ENCODE measurements at places on chromosomes 1 and 21.

DNA sequence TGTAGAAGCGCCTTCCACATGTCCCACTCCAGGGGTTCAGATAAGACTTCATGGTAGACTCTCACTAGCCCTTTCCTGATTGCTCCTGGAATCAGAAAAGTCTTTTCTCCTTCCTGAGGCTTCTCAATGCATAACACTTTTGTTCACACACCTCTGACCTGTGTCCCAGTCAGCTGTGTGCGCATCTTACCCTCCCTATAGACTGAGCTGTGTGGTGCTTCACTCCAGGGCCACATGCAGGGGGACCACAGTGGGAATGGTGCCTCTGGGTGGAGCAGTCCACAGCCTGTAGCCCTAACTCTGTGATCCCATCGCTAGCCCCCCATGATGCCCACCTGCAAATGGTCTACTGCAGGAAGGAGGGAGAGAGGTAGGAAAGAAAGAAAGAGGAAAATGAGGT, 84.0 kb upstream of the TLR5 start:
- no peak for DNase-seq

GRCh38 chr1:11845641-11846335, 1.8 kb downstream of the NPPA start:
- no peak for DNase-seq

- no peak for DNase-seq
Measured at GRCh38 chr1:171898941-171899340, 57.6 kb downstream of the DNM3 start.

DNA sequence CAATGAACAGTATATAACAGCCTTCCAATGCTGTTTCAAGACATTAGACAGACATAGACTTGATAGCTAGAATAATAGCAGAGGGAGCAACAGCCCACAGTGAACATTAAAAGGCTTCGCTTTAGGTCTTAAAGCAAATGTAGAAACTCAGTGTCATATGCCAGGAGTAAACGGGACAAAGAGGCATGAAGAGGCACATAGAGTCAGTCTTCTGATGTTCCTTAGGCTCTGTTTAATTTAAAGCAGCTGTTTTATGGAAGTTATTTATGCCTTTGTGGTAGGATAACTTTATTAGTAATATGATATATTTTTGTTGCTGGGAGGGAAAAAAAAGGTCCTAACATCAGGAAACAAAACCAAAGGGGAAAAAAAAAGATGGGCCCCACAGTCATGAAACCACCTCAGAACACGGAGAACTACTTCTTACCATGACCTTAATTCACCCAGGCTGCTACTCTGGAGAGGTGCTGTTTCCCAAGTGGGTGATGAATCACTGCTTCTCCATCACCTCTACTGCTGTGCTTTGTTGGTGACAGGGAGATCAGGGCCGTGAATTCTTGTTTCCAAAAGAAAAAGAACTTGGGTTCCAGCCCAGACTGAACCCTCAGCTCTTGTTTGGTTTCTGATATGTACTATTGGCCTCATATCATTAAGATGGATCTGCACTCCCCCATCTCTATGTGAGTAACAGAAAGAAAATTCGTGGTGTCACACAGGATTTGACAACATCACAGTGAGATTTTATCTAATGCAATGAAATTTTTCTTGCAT, 616.9 kb downstream of the KIF26B start:
- no peak for DNase-seq

- DNase-seq, result no peak
Measured at GRCh38 chr1:184388319-184388889, 1.6 kb downstream of the C1orf21 start.

DNA sequence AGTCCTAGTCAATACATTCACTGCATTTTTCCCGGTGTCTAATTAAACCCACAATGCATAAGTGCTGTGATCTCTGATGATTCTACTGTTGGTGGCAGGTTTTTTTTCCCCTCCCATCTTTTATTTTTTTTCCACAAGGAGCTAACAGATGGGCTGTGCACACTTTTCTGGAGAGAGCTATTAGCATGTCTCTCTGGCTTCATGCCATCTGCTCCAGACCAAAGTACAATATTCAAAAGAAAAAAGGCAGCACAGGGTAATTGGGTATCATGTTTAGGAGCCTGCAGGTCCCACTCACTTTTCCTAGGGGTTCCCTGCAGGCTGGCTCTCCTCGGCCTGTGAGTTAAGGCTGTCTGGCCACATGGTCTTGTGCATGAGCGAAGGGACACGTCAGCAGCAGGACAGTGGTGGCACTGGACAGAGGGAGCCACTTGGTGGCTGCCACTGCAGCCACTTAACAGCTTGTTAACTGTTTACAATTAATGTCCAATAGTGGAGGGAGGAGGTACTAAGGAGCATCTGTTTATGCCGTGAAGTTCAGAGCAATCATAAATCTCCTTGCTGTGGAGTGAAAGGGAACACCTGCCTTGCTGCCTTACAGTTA, 53.5 kb upstream of the C8B start:
- DNase-seq, result no peak

DNA sequence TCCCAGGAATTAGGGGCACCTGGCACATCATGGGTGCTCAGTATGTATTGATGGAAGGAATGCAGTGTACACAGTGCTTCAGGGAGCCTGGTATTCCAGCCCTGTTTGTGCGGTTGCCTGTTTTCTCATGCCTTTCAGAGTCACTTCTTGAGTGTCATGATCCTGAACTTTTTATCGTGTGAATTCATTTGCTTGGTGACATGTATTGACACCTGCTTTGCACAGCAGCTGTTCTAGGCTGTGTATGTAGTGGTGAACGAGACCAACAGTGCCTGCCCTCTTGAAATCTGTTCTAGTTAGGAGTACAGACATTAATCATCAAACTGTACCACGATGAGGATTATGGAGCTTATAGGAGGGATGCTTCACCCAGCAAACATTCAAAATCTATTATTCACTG, 6.1 kb downstream of the HTR6 start:
- no peak for DNase-seq

- no peak for DNase-seq
Measured at GRCh38 chr1:172326136-172326535, 94.3 kb upstream of the C1orf105 start.

DNA sequence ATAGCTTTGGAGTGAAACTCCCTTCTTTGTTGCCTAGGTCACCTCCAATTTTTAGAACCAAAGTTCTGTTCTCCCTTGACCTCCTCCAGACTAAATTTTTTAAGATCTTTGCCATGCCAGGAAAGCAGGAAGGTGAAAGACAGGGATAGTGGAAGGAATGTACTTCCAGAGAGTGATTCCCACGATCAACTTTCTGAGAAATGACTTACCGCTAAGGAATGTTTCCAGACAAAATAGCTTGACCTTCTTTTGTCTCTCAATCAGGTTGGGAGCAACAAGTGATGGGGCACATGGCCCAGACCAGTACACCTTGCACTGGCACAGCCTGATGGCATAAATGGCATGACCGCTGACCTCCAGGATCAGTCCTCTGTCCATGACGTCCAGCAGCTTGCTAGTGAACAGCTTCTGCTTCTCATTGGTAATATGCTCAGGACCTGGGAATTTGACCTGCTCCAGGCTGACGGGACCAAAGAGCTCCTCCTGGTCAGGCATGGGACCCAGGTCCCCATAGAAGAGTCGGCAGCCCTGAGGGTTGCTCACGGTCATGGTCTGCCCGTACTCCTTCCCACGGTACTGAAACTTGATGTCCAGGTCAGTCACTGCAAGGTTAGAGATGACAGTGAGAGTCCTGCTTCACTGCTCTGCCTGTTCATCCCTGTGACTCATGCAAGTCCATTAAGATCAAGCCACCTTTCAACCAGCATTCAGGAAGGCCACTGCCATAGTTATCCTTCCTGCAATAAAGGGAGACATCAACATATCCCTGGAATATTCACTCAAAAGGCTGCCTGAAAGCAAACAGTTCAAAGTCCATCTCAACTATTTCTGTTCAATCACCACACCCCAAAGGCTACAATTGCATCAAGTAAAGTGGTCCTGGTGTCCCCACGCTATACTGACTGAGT, 6.2 kb upstream of the C1orf74 start:
- DNase-seq, result no peak

GRCh38 chr1:234435620-234436019, 43.4 kb downstream of the TARBP1 start:
- DNase-seq, result no peak

GRCh38 chr1:9297831-9298230, 5.1 kb downstream of the SPSB1 start:
- no peak for DNase-seq

DNA sequence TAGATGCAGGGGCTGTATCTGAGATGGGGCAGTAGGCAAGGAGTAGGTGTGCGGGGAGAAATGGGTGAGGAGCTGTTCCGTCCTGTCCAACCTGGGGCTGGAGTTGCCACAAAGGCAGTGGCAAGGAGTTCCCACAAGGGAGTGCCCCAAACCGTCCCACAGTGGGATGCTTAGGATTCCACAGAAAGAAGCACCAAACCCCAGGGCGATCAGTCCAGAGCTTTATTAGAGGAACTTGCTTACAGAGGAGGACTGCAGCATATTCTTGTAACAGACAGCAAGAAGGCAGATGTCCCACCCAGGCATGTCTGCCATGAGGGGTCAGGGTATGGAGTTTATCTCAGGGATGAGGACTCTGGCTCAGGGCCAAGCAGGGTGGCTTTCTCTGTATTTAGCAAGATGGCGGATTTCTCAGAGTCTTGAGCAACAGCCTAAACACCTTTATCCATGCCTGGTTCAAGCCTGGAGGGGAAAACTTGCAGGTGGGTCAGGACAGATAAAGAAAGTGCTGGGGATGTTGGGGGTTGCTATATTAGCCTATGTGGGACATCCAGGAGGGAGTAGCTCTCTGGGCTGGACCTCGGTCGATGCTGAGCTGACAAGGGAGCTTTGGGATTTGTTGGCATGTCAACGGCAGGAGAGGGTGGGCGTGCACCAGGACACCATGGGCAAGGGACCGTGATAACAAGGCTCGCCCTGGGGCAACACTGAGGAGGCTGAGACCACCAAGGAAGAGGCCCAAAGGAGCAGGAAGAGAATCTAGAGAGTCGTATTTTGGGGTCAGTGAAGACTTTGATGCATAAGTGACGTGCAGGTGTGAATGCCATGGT, 32.8 kb downstream of the OBSCN start:
- DNase-seq, result no peak

- no peak for DNase-seq
Measured at GRCh38 chr1:59986516-59987310, 60.1 kb upstream of the CYP2J2 start.

GRCh38 chr1:206608108-206608698, 4.1 kb downstream of the EIF2D start:
- no peak for DNase-seq

DNA sequence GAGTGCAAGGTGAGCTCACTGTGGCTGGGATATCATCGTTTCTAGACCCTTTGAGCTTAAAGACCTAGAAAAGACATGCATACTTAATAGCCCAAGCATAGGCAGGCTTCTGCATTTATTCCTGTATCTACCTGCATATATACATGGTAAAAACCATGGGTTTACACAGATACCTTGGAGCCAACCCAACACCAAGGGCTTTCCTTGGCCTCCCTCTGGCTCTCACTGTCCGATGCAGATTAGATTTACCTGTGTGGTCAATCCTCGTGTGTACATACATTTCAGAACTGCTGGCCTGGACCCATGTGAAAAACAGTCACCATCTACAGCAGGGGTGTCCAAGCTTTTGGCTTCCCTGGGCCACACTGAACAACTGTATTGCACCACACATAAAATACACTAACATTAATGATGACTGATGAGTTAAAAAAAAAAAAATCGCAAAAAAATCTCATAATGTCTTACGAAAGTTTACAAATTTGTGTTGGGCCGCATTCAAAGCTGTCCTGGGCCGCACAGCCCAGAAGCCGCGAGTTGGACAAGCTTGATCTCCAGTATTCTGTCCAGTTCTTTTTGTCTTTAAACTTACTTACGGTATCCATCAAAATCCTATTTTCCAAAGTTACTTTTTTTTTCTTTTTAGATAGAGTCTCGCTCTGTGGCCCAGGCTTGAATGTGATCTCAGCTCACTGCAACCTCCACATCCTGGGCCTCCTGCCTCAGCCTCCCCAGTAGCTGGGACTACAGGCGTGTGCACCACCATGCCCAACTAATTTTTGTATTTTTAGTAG, 43.5 kb downstream of the WDR4 start:
- no peak for DNase-seq

- DNase-seq, result no peak
Measured at GRCh38 chr1:38061883-38062328, 15.3 kb upstream of the POU3F1 start.

- DNase-seq, result no peak
Measured at GRCh38 chr1:30117685-30118084, 605.7 kb downstream of the MATN1 start.

GRCh38 chr1:113088972-113089371, 16.0 kb downstream of the LRIG2 start:
- no peak for DNase-seq

DNA sequence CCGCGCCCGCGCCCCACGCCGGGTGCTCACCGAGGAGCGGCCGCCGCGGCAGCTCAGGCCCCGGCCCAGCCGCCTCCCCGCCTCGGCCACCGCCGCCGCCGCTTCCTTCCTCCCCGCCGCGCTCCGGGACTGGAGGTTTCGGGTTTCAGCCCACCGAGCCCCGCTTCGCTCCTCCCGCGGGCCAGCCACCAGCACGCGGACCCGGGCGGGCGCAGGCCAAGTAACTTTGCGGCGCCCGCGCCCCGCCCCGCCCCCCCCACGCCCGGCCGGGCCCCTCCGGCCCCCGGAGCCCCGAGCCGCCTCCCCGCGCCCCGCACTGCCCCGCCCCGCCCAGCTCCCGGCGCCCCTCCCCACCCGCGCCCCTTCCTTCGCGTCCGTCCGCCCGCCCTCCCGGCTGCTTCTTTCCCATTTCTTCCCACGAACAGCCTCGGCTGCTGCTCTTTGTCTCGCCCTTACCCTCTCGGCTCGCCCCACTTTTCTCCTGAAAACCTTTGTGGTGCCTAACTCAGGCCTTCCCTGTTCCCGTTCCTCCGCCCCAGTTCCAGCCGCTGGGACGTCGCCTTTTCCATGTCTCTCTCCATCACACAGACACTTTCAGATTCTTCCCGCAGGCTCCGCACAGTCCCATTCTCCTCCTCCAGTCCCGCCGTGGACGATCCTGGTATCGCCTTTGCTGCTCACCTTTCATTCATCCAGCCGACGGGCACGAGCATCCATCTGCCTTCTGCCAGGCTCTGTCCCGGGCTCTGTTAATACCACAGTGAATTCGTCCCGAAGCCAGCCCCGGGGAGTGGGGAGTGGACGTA, at the start of gene GPR161:
GPR161 (minus strand) TSS at position 222 of the 806 bp plus-strand sequence. CDS start 32,080 bp downstream, outside the sequence.
- DNase-seq, result no peak

- no peak for DNase-seq
Measured at GRCh38 chr1:29607236-29607635, 370.9 kb downstream of the PTPRU start.

GRCh38 chr1:161884475-161884874, 118.4 kb downstream of the ATF6 start:
- no peak for DNase-seq

Data from stimulated activated CD8-positive, alpha-beta memory T cell treated with anti-CD3 and anti-CD28 coated beads, Interleukin-2, amount 100 ng/mL, for 1 hour (primary cell).